ENCODE measurements at places on chromosomes 3 and 15.
A peak's percentile ranks its signal among the peaks of the same experiment; 100 is the strongest.

DNA sequence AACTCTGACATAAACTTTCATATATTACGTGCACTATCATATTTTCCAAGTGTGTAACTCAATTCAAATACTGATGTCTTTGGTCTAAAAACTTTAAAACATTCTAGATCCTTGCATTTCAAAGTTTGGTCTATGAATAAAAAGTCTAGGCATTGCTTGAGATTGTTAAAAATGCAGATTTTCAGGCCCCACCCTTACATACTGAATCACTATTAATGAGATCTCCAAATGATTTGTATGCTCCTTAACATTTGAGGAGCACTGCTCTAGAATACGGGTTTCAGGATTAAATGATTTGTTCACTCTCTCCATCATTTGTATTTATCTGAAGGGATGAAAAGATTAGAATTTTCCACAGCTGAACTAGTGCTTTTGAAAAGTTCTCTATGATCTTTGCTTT is 202.9 kb downstream of the KBTBD8 start:
- no peak for DNase-seq

- peak; percentile 14 for DNase-seq
Observed at GRCh38 chr3:72043204-72044133, 258.5 kb upstream of the PROK2 start.

GRCh38 chr3:45670991-45671390 is 18.2 kb upstream of the SACM1L start:
- peak; percentile 74 for DNase-seq

- DNase-seq: peak; percentile 12
Observed at GRCh38 chr15:99578809-99579208, 13.0 kb downstream of the MEF2A start.

GRCh38 chr15:77644543-77645247 is 12.0 kb upstream of the LINGO1 start:
- no peak for DNase-seq

DNA sequence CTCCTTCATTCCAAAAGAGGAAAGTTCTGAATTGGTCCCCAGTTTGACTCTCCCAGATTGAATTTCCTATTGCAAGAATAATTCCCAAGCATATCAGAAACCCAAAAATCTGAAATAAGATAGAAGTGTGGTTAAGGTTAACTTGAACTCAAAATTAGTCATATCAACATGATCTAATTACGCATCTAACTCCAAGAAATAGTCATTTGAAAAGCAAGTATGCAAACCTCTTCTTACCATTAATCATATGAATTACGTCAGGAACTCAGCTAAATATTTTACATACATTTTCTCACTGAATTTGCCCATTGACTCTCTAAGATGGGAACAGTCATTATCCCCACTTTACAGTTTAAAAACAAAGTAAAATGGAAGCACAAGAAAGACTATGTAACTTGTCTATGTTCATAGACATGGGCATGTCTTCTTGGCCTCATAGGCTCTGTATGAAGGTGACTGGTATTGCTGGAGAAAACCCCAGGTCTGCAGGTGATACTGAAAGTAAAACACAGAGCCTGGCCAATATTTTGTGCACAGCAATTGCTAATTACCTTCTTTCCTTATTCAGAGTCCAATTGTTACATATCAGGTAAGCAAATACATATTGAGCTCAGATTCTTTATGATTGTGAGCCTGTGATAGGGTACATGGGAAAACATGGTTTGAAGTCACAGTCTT is 139.2 kb downstream of the ATP8B4 start:
- DNase-seq: no peak

DNA sequence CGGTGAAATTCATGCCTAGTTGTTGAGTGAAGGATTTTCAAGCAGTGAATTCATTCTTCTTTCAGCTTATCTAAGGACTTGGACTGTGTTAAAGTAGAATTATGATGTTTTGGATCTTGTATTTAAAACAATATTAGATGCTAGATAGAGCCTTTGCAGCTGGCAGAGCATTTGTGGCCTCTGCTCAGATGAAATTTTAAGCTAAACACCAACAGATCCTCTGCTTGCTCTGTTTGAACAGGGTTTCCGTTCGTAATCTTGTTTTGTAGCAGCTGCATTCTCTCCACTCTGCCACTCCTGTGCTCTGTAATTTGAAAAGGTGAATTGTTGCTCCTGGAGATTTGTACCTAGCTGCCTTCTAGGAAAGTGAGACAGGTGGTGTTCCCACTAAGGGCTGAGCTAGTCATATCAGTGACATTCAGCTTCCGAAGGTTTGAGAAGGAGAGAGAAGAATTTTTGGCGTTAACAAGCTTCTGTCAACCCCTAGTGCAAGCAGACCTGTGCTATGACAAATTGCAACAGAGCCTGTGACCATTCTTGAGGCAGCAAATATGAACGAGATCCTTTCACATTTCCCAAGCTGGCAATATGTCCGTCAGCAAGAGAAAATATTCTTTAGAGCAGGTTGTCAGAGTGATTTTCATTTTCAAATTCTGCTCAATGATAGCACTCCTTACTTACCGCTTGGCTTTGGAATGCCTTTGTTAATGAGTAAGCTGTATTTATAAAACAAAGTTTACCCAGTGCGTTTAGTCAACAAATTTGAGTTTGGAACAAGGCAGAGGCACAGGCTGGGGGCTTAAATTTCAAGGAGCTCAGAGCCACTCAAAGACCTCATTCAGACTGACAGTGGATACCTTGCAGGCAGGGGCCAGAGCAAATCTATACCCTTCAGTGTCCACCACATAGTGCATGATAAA is 5.3 kb downstream of the CHST2 start:
- DNase-seq: no peak

DNA sequence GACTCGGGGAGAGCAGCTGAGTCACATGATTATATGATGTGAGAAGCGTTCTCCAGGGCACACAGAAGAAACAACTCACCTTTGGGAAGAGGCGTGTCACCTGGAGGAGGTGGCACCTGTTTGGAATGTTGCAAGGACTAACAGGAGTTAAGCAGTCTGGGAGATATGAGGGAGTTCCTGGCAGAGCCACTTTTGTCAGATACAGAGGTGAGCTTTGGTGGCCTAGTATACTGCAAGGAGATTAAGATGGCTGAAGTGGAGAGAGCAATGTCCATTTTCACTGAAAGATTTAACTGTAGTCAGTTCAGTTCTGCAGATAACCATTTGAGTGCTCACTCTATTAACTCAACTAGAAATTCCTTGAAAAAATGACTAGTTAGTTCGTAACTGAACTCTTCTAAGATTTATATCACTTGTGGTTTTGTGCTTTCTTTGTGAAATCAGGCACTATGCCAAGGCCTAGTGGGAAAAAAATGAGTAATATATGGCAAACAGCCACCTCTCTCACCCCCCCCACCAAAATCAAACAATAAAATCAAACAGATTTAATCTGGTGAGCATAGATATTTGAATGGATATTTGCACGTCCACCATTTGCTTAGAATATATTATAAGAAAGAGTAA is 61.3 kb downstream of the CRYBG3 start:
- DNase-seq: peak; percentile 65

GRCh38 chr3:13508496-13508895 is 28.4 kb downstream of the HDAC11 start:
- DNase-seq: no peak

DNA sequence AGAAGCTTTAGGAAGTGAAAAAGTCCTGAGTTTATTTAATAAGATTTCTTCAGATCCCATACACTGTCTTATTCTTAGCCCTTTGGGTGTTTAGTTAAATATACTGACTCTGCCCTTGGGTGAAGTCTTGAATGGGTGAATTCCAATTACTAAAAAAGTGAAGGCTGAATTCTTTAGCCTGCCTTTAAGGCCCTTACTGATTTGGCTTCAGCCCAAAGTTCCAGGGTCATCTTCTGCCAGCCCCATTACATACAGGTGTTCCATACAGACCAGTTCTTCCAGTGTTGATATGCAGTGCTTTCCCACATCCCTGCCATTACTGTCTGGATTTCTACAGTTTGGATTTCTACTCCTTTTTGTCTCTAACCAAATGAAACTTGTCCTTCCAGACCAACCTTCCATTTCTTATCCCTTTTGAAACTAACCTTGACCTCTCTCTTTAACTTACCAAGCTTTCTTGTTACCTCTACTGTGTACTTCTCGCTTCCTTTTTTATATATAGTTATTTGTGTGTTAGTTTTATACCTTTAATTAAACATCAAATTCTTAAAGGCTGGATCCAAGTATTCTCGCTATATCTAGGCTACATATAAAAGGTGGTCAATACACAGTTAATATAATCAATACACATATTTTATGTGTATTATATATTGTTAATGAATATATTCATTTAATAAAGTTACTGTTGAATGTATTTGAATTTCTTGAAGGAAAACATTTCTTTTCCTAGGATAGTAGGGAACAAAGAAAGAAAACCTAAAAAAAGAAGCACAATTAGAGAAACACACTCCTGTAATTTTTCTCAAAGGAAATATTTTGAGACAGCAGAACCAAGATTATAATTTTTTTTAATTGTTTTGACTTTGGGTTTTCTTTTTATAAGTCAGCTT is 15.0 kb downstream of the MBNL1 start:
- DNase-seq: no peak

DNA sequence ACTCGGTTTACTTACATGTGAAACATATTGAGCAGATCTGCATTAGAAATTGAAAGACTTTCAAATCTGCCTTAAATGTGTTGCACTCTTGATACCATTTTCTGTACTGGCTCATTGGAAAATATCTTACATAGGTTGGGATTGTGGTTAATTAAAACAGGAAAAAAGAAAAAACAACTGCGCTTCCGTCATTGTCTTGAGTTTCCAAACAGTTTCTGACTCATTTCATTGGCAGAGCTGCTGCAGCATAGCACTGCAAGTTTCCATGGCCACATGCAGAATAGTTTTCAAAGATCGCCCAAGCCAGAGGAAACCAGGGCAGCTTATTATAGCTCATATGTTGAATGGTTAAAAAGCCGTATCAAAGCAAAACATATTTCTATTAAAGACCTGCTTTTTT is 446.6 kb upstream of the BCHE start:
- no peak for DNase-seq

GRCh38 chr3:11154953-11155325 is 646 bp downstream of the HRH1 start:
- DNase-seq: no peak

DNA sequence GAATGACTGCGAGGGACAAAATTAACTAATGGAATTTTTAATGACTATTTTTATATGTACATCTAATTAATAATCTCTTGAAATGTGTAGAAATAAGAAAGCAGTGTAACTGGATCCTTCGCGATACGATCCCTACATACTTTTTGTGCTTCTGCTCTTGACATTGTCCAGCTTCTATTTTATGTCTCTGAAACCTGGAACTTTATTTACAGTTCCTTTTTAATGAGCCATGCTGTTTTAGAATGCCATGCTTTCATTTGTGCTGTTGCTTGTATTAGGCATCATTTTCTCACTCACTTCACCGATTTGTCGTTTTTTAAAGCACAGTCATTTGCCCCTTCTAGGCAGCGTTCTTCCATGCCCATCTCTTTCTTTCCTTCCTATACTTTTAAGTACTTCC is 301.3 kb downstream of the EDEM1 start:
- no peak for DNase-seq

GRCh38 chr3:127751163-127751621 is 71.1 kb downstream of the MGLL start:
- DNase-seq: no peak

DNA sequence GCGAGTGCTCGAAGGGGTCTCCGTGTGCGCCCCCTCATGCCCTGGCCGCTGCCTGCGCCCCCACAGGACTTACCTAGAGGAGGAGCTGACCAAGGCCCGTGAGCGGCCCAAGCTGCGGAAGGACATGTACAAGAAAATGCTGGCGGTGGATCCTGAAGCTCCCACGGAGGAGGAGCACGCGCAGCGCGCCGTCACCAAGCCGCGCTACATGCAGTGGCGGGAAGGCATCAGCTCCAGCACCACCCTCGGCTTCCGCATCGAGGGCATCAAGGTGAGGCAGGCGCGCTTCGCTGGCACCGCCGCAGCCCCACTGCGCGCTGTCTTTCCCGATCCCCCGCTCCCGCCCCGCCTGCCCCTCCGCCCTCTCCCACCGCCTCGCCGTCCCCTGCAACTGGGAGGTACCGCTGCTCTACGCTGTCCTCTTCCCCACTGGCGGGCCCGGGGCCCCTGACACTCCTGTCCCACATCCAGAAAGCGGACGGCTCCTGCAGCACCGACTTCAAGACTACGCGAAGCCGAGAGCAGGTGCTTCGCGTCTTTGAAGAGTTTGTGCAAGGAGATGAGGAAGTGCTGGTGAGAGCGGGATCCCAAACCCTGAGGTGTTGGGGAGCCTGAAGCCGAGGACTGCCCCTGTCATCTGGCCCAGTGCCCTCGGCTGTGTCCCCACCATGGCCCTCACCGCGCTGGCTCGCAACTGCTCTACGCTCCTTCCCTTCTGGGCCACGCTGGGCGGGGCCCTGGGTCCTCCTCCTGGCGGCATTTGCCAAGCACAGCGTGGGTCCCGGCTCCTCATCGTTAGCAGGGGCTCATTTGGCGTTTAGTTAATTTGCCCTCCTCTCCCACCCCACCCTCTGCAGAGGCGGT is 8.5 kb downstream of the ITPKA start:
- DNase-seq: no peak

- DNase-seq: no peak
Observed at GRCh38 chr3:27114684-27115083, 254.5 kb downstream of the NEK10 start.

- no peak for DNase-seq
Observed at GRCh38 chr3:41167722-41168497, 31.4 kb upstream of the CTNNB1 start.

DNA sequence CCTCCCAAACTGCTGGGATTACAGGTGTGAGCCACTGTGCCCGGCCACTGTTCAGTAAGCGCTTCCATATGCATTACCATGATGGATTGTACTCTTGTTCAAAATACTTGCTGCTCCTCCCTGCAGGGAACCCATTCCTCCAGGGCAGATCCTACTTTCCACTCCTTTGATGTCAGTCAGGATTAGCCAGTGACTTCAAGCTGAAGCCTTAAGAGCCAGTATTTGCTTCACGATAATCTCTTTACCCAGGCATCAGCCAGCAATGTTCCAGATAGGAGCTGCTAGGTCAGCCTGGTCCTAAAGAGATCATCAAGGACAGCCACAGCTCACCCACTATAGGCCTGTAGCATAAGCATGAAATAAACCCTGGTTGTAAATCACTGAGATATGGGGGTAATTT is 96.5 kb upstream of the UBE2E2 start:
- no peak for DNase-seq

DNA sequence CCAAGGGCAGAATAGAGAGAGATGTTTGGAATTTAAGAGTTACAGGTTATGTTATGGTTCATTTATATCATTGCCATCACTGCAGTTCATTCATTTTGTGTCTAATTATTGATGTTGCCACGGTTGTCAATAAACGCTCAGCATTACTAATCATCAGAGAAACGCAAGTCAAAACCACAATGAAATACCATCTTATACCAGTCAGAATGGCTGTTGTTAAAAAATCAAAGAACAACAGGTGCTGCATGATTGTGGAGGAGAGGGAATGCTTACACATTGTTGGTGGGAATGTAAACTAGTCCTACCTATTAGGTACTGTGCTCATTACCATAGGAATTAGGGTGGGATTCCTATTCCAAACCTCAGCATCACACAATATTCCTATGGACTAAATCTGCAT is 350.5 kb downstream of the TIGIT start:
- no peak for DNase-seq

- no peak for DNase-seq
Observed at GRCh38 chr3:55690726-55691125, 203.6 kb upstream of the WNT5A start.

- DNase-seq: peak; percentile 13
Observed at GRCh38 chr3:116339441-116340028, 105.8 kb downstream of the LSAMP start.

GRCh38 chr3:55162031-55162795 is 234.4 kb upstream of the LRTM1 start:
- DNase-seq: peak; percentile 93

Data from EH (cell line).